Activated naive CD8-positive, alpha-beta T cell treated with anti-CD3 and anti-CD28 coated beads for 36 hours (primary cell): ENCODE measurements at places on chromosomes 3 and 15.
A peak's percentile ranks its signal among the peaks of the same experiment; 100 is the strongest.

DNA sequence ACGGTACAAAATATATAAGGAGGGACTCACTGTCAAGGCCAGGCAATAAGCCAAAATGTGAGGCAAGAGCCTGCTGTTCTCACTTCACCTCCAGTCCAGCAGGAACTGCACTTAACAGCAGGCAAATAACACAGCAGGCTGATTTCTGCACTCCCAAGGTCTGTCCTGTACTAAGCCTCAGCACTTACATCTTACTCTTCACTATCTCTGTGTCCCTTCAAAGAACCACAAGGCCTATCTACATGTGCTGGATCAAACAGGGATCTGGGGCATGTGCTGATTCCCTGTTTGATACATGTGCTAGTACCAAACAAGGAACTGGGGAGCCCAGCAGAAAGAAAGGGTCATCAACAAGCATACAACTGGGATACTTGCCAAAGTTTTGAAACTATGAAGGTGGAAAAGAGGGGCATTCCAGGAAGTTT is 22.2 kb downstream of the UACA start:
- no peak for DNase-seq

- no peak for DNase-seq
Measured at GRCh38 chr3:109268181-109268580, 48.1 kb downstream of the DPPA2 start.

DNA sequence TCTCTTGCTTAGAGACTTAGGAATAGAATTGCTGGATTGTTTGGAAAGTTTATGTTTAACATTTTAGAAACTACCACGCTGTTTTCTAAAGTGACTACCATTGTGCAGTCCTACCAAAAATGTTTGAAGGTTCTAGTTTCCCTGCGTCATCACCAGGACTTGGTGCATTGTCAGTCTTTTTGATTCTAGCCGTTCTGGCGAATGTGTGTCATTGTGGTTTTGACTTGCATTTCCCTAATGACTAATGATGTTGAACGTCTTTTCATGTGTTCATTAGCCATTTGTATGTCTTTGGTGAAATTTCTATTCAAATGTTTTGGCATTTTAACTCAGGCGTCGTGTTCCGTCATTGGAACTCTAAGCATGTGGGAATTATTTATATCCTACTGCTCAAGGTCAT is 58.0 kb downstream of the CHD2 start:
- DNase-seq, result peak; percentile 52

- DNase-seq, result no peak
Measured at GRCh38 chr15:98455904-98456303, 192.4 kb upstream of the IGF1R start.

GRCh38 chr3:126512916-126513650 is 4.5 kb downstream of the UROC1 start:
- DNase-seq, result no peak

- DNase-seq, result no peak
Measured at GRCh38 chr3:139374099-139374498, 15.3 kb downstream of the COPB2 start.

- no peak for DNase-seq
Measured at GRCh38 chr15:37094915-37095711, 5.2 kb downstream of the MEIS2 start.

DNA sequence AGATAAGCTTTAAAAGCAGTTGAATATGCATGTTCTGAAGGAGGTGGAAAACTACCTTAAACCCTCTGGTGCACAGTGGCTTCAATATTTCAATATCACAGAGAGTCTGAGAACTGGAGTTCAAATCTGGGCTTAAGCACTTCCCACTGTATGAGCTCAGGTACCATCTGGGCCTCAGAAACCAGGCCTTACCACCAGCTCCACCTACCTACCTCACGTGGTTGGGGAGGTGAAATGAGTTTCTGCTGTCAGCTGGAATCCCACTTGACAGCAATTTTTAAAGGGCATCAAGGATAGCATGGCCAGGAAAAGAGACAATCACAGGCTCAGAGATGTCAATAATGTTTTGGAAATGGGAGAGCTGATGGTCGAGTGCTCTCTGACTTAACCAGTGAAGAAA is 5.0 kb downstream of the CHCHD4 start:
- no peak for DNase-seq
